ENCODE measurements at places on chromosomes 3 and 15.

DNA sequence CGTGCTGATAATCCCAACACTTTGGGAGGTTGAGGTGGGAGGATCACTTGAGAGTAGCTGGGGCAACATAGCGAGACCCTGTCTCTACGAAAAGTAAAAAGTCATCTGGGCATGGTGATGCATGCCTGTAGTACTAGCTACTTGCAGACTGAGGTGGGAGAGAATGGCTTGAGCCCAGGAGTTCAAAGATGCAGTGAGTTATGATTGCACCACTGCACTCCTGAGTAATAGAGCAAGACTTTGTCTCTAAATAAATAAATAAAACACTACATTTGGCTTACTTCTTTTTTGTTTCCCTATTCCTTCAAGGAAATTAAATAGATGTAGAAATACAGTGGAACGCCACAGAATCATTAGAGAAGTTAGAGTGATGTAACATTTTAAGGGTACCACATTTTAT is 20.1 kb upstream of the LDHAL6B start:
- no peak for DNase-seq

DNA sequence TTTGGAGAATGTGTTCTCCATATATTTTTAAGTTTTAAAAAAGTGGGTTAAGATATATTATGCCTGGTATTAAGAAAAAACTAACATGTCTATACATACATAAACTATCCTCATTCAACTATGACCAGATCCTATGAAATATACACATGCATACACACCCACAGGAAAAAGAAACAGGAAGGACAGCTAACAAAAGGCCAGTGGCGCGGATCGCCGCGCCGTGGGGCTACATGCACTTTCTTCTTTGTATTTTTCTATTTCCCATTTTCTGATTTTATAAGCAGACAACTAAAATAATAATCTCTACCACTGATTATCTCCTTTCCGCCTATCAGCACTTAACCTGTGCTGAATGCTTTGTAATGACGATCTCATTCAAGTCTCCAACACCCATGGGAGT is 160.1 kb downstream of the OR4M2 start:
- no peak for DNase-seq

GRCh38 chr3:157115069-157116006 is 44.6 kb downstream of the CCNL1 start:
- no peak for DNase-seq

DNA sequence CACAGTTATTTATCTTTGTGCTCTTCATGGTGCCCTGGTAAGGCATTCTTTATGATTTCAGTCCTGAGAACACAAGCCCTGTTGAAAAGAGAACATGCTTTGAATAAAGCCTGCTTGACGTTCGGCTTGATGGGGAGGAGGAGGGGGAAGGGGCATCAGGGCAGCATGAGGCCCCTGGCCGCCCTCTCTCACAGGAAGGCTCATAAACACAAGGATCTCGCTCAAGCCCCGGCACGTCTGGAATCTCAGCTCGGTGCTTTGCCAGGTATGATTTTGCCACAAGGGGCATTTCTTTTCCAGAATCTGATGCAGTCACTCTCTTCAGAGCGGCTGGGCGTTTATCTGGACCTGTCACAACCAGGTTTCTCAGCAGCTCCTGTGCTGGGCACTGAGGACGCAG is 129.4 kb downstream of the DNAJB8 start:
- no peak for DNase-seq

- no peak for DNase-seq
Observed at GRCh38 chr15:98715401-98715800, 67.1 kb downstream of the IGF1R start.

DNA sequence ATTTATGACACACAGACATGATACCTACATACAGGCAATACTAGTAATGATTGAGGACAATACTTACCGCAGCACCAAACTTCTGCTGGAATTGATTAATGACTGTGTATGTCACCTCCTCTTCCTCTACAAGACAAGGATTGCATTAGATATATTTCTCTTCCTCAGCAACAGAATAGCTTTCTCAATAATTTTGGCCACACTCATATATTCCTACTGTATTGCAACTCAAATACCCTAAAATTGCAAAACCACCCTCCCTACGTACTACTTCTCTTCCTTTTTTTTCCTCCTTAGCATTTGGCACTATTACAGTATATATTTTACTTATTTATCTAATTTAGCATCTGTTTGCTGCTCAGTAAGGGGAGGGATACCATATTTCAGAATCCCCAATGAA is 14.8 kb downstream of the EXD1 start:
- no peak for DNase-seq

DNA sequence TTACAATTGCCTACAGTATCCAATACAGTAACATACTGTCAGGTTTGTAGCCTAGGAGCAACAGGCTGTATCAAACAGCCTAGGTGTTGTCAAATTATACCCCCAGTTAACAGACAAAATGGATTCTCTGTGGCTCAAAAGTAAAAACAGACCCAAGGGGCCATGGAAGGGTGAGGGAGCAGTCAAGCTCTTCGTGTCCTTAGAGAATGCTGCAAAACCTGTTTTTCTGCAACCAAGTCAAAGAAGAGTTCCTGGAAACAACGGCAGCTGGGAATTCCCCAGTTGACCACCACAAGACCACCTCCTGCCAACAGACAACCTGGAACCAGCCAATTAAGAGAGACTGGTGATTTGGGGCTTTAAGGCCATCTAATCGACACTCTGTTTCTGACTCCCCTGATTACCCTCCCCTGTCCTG is 11.1 kb upstream of the THUMPD3 start:
- no peak for DNase-seq

All from frontal cortex (tissue), 4 donors.